ENCODE measurements at places on chromosomes 2 and 18.

GRCh38 chr2:240565333-240566202 is 2.7 kb upstream of the RNPEPL1 start:
- DNase-seq: peak; percentile 89

DNA sequence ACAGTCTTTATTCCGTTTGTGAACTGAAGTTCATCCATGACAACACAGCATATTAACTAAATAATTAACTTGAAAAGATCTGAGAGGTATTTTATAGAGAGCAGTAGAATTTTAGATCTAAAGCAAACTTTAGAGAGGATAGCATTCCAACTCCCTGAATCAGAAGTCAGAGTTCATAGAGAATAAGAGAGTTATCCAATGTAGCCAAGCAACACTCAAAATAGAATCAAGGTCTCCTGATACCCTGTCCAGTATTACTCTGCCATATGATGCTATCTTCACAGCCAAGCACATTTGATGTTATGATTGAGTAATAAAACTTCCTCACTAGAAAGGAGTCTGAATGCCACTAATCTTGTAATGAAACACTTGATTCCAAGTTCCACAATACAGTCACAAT is 55.5 kb downstream of the RIT2 start:
- DNase-seq: no peak

- DNase-seq: no peak
Observed at GRCh38 chr18:4637876-4638275, 182.8 kb upstream of the DLGAP1 start.

DNA sequence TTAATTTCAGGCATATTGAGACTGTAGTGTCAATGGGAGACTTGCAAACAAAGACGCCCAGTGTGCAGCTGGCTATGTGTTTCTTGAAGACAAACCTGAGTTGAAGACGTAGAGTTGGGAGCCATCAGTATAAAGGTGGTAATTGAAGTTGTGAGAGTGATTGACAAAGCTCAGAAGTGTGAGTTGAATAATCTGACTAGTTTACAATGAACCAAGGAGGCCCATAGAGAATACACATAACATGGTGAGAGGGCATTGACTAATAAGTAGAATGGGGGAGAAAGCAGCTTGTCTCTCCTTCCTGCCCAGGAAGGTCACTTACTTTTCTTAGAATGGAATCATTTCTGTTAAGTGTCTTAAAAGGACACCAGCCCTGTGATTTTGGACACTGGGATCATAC is 14.1 kb downstream of the SP110 start:
- DNase-seq: no peak

- no peak for DNase-seq
Observed at GRCh38 chr2:32479993-32480392, 123.2 kb downstream of the BIRC6 start.

- no peak for DNase-seq
Observed at GRCh38 chr2:26619096-26619495, 22.1 kb downstream of the CIB4 start.

- no peak for DNase-seq
Observed at GRCh38 chr2:191051177-191051576, 37.2 kb upstream of the STAT1 start.

GRCh38 chr2:77838441-77838840 is 316.3 kb upstream of the LRRTM4 start:
- DNase-seq: no peak

- peak; percentile 47 for DNase-seq
Observed at GRCh38 chr2:12717191-12718014, 667 bp downstream of the TRIB2 start.

- no peak for DNase-seq
Observed at GRCh38 chr2:160940699-160941098, 219.5 kb upstream of the TANK start.

GRCh38 chr2:136135921-136136906 is 18.3 kb upstream of the CXCR4 start:
- DNase-seq: peak; percentile 55

DNA sequence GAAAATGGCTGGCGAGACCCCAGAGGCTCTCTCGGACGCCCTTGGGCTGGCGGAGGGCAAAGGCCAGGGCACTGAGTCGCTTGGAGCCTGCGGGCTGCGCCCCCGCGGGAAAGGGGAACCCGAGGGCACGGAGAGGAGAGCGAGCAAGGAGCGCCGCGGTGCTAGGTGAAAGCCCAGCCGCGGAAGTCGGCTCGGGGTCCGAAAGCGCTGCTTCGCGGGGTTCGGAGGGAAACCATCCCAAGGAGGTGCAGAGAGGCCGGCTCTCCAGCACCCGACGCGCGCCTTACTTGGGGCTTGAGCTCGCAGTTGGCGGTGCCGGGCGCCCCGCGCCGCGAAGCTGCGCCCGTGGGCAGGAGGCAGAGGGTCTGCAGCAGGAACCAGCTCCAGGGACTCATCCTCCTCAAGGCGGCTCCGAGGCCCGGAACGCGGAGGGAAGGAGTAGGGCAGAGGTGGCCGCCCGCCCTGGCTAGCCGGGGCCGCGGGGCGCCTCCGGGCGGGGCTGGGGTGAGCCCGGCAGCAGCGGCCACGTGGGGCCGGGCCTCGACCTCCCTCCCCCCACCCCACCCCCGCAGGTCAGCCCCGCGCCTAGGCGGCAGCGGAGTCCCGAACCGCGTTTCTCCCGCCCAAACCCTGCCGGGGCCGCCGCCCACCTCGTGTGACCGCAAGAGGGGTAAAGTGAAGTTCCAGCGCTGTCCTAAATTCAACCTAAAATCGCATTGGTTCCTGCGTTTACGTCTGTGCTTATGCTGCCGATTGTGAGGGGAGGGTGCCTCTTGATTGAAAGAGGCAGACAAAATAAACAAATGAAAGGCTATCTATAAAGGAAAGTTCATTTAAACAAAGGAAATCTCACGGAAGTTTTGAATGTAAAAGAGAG is at the start of gene TRABD2A:
Gene TRABD2A, minus strand, starts transcription at position 440 of the 877 bp plus-strand sequence. Its CDS starts 45 bp downstream, at position 395.
- no peak for DNase-seq

GRCh38 chr2:37654932-37655841 is 16.3 kb downstream of the CDC42EP3 start:
- DNase-seq: no peak

Measured in mucosa of gallbladder (tissue), 1 donor.